ENCODE measurements at places on chromosomes 12 and 14.

DNA sequence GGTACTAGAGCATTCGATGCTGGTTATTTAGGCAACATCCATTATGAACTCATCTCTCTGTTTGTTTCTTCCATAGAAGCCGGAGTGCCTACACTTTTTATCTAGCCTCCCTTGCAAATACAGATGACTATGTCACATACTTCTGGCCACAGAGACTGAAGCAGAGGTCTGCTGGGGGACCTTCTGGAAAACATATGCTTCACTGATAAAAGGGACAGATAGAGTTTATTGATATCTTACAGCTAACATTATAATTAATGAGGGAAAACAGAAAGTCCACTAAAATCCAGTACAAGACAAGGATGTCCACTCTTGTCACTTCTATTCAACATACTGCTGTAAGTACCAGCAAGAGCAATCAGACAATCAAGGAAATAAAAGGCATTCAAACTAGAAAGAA, 104.3 kb upstream of the FAR2 start:
- no peak for DNase-seq

GRCh38 chr12:64680235-64680634, 69.9 kb downstream of the RASSF3 start:
- no peak for DNase-seq

DNA sequence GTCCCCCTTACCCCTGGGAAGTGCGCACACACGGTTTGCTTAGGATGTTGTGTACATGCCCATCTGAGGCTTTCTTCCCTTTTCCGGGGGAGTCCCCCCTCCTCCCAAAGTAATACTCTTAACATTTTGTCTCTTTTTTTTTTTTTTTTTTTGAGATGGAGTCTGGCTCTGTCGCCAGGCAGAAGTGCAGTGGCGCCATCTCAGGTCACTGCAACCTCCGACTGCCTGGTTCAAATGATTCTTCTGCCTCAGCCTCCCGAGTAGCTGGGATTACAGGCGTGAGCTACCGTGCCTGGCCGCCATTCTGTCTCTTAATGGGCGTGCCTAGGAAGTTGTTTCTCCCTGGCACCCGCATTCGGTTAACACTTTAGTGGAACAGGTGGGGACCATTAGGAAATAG, 4.5 kb upstream of the GMFB start:
- DNase-seq = no peak

GRCh38 chr12:1929241-1929984, 11.0 kb upstream of the CACNA2D4 start:
- DNase-seq = no peak

- DNase-seq = no peak
These were observed 73.8 kb downstream of the DRAM1 start for GRCh38 chr12:101951002-101951670.

DNA sequence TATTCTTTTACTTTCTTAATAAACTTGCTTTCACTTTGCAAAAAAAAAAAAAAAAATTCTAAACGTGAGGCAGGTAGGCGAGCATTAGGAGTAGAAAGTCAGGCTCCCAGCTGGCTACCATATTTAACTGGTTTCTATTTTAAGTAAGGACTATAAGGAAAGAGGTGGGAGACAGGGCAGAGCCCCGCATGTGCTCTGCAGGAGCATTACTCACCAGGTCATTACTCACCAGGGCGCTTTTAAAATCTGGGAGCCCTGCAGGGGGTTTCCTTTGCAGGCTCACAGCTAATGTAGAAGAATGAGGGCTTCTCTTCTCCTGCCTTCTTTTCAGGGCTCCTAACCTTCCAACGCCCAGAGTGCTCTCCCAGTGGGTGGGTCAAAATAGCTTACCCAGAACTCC, 14.0 kb upstream of the DPF3 start:
- no peak for DNase-seq

DNA sequence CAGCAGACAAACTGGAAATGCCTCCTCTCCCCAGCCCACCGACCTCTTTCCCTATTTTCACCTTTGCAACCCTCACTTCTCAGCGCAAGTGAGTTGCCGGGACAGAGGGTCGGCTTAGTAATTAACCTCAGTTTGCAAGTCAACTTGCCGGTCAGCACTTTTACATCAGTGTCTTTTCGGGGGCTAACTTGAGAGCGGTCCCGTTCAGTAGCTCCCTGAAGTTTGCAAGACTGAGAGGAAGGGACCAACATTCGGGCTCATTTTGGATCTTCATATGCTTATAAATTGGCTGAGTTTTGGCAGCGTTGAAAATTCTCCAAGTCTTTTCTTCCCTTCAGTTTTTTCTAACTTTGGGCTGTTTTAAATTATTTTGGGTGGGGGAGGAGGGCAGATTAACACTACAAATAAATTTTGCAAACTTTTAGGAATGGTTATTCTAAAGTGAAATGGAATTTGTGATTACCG, 846 bp downstream of the BRMS1L start:
- DNase-seq = no peak

GRCh38 chr14:101808894-101809670, 47.6 kb downstream of the PPP2R5C start:
- no peak for DNase-seq

DNA sequence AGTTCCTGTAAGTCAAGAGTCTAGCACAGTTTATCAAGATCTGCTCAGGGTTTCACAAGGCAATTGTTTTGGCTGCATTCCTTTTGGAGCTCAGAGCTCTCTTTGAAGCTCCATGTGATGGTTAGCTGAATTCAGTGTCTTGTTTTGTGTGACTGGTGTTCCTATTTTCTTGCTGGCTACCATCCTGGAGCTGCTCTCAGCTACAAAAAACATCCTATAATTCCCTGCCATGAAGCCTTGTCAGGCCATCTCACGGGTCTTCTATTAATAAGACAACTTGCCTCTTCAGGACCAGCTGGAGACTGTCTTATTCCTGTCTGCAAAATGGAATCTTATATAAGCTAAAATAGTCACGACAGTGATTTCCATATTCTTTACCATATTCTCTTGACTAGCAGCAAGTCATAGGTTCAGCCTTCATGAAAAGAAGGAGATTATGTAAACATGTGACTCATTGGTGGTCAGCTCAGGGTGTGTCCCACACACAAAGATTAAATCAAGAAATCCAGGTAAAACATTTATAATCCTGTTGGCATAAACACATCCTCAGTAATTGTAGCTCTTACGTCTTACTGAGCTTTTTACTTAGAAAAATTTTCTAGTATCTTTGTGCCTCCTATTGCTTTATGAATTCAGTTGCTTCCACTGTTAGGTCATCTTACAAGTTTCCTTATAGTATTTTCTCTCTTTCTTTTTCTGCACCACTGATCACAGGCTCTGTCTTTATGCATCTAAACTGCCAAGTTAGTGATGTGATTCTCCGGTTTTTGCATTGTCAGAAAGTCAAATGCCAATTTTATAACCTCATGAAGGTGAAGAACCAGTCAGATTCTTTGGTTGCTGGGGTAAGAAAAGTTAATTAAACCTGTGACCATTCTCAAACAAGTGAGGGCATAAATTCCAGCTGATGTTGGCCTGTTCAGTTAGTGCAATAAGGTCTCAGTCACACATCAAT, 378.5 kb upstream of the MGAT4C start:
- DNase-seq = no peak

GRCh38 chr12:111340231-111340630, 28.7 kb downstream of the PHETA1 start:
- no peak for DNase-seq

DNA sequence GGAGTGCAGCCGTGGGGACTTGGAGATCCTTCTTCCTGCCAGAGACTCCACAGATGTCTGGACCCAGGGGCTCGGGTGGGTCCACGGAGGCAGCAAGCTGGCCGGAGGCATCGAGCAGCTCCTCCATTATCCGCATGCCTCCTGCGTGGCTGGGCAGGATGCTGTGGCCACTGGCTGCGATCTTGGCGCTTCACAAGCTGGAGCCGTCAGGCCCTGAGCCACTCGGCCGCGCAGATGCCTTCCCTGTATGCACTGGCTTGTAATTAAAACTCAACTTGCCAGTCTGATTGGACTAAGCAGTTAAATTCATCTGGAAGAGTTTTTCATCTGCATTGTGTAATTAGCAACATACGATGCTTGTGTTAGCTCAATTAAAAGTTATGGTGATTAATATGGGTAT, 151.5 kb downstream of the AACS start:
- no peak for DNase-seq

GRCh38 chr12:3229577-3229976, 152.4 kb downstream of the TSPAN9 start:
- DNase-seq = no peak

DNA sequence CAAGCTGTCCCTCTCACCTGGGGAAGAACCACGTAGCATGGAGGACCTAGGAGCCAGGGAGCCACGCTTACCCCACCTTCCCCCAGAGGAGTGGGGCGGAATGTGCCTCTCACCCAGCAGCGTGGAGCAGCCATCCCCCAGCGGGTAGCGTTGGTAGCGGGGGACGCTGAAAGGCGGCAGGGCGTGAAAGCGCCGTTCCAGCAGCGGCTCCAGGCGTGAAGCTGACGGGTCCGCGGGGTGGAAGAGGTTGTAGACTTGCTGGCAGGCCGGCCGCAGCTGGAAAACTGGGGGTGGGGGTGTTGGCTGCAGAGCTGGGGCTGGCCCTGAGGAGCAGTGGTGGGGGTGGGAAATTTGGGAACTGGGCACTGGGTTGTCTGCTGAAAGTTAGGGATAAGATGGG, 11.9 kb downstream of the ARL6IP4 start:
- no peak for DNase-seq

GRCh38 chr14:68711561-68712309, 81.1 kb downstream of the ZFP36L1 start:
- DNase-seq = no peak

GRCh38 chr12:122413516-122414404, 8.7 kb downstream of the CLIP1 start:
- DNase-seq = no peak

DNA sequence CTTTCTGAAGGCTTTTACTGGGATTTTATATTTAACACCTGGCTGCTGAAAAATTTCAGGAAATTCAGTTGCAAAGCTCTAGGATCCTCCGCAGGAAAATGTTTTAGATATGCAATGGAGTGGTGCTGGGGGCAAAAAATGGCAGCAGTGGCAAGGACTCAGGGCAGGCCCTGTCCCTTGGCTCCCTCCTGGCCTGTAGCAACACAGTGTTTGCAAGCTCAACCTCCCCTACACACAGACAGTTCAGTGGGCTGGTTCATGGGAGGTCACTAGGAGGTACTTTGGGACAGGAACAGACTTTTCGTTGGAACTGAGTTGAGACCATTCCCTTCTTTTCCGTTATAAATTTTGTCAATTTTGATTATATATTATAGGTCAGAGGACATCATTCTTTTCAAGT, 270.4 kb downstream of the ADAMTS20 start:
- no peak for DNase-seq

GRCh38 chr12:83954956-83955601, 957.5 kb downstream of the SLC6A15 start:
- DNase-seq = peak; percentile 61

DNA sequence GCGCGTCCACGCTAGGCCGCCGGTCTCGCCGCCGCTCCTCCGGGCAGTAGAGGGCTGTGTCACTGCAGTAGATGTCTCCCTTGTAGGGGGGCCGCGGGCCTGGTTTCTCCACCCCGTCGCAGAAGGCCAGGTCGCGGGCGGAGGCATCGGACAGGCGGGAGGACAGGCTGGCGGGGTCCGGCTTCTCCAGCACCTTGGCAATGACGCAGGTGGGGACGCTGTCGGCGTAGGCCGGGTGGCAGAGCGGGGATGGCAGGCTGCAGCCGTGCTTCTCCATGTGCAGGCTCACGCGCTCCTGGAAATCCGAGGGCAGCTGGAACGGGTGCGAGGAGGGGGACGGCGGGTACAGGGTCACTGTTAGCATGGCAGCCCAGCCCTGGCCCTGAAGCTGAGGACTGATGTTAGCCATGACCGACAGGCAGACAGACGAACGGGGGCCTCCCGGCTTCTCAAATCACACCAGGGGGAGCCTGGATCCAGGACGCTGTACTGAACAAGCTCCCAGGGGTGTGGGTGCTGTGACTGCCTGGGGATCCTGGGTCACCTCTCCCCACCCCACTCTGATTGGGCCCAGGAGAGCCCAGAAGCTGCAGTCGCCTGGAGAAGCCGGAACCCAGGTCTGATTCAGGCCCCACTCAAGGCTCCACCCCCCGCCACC, 48.1 kb downstream of the BEGAIN start:
- no peak for DNase-seq

GRCh38 chr12:110344657-110345056, 58.9 kb downstream of the ANAPC7 start:
- no peak for DNase-seq

DNA sequence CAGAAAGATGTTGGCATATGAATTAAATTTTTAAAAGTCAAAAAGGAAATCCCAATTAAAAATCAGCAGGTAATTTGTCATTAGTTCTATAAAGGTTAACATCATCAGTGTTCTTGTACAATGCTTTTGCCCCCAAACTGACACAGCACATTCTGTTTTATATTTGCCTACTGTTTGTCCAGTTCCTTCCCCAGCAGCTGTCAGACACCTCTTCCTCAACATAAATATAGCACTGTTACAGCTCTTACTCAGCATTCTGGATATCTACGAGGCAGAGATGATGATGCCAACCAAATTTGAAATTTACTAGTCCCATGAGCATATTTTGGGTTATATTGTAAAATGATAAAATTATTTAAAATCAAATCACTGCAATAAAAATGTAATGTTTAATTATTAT, 124.6 kb downstream of the SINHCAF start:
- no peak for DNase-seq

DNA sequence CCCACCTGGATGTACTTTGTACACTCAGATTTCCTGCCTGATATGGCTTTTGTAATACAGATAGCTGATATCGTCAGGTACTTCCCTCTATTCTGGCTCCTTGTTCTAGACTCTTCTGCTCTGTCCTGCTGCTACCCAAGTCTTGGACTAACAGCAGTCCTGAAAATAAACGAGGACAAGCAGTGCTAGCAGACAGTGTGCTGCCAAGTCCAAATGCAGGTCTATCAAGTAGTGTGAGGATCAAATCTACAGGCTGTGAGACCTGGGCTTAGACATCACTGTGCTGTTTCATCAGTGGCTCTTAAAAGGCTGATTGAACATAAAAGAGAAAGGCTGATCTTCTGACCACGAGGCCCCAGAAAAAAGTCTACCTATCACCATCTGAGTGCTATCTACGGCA, 418.1 kb downstream of the APAF1 start:
- DNase-seq = no peak

DNA sequence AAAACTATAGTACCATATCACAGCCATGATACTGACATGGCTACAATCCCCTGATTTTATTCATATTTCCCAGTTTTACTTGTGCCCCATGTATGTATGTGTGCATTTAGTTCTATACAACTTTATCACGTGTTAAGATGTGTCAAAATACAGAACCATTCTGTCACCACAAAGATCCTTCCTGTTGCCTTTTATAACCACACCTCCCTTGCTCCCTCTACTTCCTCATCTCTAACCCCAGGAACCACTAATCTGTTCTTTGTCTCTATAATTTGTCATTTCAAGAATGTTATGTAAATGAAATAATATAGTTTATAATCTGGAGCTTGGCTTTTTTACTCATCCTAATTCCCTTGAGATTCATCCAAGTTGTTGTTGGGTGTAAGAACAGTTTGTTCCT, 358.4 kb downstream of the DPF3 start:
- DNase-seq = no peak

- DNase-seq = no peak
These were observed 95.2 kb upstream of the HMGA2 start for GRCh38 chr12:65728848-65729793.

Measured in iPS DF 19.7 (cell line).